ENCODE measurements at places on chromosomes 2 and 18.

- no peak for DNase-seq
Observed at GRCh38 chr2:216033403-216033802, 20.1 kb upstream of the MREG start.

GRCh38 chr2:14273650-14274049 is 358.9 kb upstream of the LRATD1 start:
- DNase-seq: no peak

GRCh38 chr18:33735428-33735827 is 157.4 kb downstream of the ASXL3 start:
- no peak for DNase-seq

DNA sequence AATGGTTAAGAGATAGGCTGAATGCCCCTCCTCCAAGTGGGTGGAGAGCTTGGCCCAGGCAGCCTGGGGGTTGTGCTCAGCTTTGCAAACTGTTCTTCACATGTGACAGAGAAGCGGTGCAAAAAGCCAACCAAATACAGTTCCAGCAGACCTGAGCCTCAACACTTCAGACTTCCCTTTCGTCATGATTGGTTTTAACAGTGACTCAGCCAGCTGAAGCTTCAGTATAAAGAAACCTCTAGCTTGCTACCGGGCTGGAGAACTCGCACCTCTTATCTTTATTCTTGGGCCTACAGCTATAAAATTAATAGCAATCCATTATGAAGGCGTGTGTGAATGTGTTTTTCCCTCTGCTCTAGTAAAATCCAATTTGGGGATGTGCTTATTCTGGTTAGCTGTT is 20.0 kb downstream of the SETBP1 start:
- DNase-seq: no peak

DNA sequence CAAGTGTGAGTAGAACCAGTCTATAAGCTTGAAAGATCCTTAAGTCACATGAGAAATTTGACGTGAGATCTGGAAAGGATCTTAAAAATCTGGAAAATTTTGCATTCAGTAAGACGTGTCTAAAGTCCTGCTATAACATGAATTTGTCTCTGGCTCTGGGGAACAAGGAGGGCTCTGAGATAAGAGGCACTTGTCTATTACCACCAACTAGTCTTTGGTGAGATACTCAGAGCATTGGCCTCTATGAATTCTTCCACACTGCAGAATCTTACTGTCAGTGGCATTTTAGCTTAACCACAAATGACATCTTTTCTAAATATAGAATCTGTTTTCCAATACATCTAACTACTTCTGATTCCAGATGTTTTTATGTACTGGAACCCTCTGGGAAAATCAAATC is 1504.5 kb downstream of the DPP10 start:
- DNase-seq: no peak

GRCh38 chr2:45983213-45983612 is 314.0 kb upstream of the EPAS1 start:
- DNase-seq: no peak

GRCh38 chr2:168694866-168695265 is 107.6 kb upstream of the NOSTRIN start:
- no peak for DNase-seq

DNA sequence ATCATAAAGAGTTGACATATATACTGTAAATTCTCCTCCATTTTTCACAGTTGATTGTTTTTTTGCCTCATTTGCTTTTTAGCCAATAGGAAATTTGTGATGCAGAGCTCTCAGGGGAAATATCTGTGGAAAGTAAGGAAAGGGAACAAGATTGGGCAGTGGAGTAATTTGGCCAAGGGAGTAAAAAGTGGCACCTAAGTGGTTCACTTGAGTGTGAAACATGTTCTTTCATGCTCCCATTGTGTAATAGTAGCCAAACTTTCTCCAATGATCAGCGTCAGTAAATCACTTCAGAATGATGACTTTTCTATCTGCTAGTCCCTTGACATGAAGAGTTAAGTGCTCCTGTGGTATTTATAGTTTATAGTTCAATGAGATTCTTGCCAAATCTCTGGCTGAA is 141.9 kb upstream of the KCNJ3 start:
- no peak for DNase-seq

DNA sequence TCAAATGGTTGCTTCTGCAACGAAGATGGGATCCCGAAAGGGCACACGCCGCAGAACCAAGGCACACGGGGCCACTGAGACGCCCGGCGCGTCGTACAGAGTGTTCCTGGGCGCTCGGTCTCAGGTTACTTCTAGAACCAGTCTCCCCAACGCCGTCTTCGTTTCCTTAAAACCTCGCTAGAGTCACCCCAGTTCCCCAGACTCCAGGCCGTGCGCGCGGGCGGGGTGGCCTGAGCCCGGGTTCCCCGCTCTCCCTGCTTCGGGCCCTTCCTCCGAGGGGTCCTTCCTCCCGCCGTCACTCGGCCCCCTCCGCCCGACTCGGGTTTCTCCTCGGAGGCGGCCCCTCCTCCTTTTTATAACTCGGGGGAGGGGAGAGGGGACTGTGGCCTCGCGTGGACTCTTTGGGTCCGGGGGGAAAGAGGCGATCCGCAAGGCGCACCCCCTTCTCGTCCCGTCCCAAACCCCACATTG is 774 bp upstream of the FZD7 start:
- peak; percentile 72 for DNase-seq

DNA sequence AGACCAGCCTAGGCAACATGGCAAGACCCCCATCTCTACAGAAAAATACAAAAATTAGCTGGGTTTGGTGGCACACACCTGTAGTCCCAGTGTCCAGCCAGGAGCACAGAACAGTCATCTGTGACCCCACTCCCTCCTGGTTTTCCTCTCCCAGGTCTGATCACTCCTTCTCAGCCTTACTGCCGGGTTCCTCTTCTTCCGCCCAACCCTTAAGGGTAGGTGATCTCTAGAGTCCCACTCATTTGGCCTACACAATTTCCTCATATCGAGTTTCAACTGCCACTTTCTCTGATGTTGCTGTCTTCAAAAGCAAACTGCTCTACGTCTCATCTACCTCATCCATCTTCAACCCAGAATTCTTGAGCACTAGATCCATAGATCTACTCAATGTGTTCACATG is 13.4 kb upstream of the MAT2A start:
- DNase-seq: no peak

DNA sequence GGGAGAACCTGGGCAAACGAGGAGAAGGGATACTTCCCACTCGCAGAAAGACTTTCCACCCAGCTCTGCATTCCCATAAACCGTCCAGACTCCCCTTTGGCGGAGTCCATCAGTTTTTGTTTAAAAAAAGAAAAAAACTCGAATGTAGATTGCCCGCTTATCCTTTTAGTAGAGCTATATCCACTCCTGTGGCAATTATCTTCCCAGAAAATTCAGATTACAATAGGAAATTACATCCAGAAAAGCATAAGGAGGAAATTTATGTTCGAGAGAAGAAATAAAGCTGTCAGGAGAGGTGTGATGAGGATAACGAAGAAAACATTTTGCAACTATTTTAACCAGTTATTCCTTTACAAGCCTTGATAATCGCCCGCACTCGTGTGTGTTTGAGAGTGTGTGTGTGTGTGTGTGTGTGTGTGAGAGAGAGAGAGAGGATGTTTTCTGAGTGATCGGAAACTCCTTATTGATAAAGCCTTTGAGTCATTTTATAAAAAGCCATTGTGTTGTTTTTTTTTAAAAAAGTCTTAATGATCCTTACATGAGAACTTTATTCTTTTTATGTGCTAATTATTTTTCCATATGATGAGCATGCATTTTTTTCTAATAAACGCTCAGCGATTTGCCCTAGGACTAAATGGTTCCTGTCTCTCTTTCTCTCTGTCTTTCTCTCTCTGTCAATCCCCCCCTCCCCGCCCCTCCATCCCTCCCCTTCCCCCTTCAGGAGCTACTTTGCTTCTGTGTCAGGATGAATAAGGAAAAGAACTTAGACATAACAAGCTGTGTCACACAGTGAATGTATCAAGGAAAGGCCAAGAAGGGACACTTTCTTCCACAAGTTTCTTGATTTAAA is 1.1 kb upstream of the PPP3R1 start:
- DNase-seq: no peak

Measured in left ventricle myocardium superior (tissue), 1 donor.